Activated naive CD4-positive, alpha-beta T cell (primary cell): ENCODE measurements at places on chromosomes 11 and 22.
A peak's percentile ranks its signal among the peaks of the same experiment; 100 is the strongest.

DNA sequence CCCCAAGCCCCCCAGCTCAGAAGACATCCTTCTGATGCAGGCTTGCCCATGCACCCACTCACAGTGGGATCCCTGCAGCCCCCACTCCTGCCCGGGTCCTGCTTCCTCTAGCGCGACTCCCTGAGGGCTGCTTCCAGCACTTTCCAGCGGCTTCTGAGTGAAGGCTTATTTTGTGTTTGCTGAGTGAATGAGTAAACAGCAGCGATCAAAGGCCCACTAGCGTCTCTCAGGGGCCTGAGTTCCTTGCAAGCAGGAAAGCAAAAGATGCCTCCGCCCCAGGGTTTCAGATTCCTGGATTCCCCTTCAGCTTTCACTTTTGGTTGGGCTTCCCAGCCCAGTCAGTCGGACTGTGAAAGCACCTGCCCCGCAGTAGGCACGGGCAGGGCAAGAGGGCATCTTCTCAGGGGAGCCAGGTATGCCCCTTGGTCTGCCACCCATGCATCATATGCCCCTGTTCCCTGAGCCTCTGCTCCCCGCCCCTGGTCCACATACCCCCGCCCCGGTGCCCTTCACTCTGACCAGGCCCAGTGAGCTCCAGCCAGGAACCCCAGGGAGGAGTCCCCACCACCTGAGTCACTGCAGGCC is 9.2 kb downstream of the FADD start:
- DNase-seq, result no peak

- no peak for DNase-seq
Measured at GRCh38 chr22:29302681-29303465, 3.6 kb upstream of the GAS2L1 start.

- no peak for DNase-seq
Measured at GRCh38 chr22:46428602-46429324, 93.2 kb downstream of the TRMU start.

DNA sequence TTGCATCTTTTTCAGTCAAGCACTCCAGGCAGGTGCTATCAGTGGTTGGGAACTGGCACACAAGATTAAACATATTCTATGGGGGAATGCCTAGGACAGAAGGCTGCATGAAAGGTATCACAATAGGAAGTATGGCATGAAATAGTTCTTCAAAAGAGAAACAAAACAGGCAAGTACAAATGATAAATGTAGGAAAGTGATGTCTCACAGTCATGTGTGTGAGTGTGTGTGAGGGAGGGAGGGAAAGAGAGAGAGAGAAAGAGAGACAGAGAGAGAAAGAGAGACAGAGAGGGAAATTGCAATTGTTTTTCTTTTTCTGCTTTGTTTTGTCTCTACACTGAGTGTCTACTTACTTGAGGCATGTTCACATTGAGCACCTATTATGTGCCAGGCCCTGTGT is 456.3 kb downstream of the MIAT start:
- no peak for DNase-seq

DNA sequence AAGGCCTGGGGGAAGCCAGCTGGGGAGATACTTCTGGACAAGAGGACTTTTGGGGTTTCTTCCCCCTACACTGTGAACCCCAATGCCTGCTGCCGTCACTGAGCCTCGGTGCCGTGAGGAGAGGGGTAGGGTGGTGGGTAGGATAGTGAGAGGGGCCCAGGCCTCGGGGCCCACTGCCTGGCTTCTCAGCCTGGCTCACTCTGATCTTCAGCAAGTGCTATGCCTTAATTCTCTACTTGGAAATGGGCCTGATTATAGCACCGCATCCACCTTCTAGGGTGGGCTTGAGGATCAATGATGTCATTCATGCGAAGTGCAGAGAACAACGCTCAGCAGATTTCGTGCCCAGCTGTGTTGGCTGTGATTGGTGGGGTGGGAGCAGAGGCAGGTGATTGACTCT is 76.7 kb upstream of the NECTIN1 start:
- no peak for DNase-seq

GRCh38 chr22:37696657-37697537 is at the start of gene TRIOBP:
Gene TRIOBP (plus strand): TSS chr22:37697048. CDS start chr22:37701366, 4,318 bp downstream.
- peak; percentile 78 for DNase-seq

GRCh38 chr22:19109198-19110063 is 12.8 kb downstream of the DGCR2 start:
- DNase-seq, result peak; percentile 21

- DNase-seq, result no peak
Measured at GRCh38 chr11:34064291-34064690, 12.8 kb downstream of the CAPRIN1 start.

DNA sequence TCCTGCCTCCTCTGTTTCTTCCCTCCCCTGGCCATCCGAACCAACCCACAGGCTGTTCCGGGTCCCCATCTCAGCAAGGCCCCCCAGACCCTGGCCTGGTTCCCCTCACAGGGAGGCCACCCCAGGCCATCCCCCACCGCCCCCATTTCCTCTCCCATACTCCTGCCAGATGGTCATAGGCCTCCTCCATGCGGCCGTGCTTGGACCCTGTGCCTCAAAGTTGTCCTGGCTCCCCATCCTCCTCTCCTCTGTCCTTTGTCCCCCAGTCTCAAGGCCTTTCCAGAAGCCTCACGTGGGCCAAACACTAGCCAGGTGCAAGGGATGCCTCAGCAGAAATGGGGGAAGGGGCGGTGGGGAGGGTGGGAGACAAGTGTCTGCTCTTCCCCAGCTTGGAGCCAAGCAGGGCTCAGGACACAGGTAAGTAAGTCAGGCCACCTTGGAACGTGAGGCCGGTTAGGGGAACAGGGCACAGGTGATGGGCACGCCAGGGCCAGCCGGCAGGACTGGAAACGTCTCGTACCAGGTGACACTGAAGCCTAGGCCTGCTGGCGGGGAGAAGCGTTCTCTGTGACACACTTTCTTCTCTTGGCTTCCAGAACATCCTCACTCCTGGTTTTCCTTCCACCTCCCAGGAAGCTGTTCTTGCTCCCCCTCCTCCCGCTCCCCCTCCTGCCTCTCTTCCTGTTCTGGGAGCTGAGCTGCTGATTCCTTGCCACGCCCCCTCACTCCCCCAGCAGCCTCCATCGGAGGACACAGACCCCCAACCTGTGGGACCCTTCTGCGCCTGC is 31.5 kb upstream of the SLC22A12 start:
- no peak for DNase-seq

DNA sequence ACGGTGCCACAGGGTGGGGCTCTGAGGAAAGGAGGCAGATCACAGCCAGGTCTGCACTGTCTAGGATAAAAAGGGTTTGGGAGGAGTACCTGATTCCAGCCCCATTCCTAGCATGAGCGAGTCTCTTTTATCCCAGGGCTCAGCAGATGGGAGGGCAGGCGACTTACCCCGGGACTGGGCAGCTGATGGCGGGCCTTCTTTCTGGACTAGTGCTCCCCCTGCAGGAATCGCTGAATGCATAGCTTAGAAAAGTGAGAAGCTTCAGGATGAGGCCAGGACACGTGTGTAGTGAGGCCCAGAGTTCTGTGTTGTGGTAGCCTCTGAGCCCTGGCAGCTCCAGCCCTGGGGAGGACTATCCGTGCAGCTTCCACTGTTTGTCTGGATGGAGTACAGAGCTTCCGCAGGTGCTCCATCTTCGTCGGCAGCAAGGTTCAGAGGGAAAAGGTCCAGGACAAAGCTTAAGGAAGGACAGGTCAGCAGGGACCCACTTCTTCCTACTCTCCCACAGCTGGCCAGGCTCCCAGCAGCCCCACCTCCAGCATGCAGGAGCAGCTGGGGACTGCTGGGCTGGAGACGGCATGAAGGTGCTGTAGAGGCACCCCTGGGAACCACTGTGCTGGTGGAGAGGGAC is 30.4 kb downstream of the COMMD9 start:
- DNase-seq, result no peak

GRCh38 chr22:19149991-19150390 is at the start of gene GSC2:
Gene GSC2 (minus strand): TSS chr22:19150292. CDS start chr22:19150283, 9 bp downstream.
- no peak for DNase-seq

DNA sequence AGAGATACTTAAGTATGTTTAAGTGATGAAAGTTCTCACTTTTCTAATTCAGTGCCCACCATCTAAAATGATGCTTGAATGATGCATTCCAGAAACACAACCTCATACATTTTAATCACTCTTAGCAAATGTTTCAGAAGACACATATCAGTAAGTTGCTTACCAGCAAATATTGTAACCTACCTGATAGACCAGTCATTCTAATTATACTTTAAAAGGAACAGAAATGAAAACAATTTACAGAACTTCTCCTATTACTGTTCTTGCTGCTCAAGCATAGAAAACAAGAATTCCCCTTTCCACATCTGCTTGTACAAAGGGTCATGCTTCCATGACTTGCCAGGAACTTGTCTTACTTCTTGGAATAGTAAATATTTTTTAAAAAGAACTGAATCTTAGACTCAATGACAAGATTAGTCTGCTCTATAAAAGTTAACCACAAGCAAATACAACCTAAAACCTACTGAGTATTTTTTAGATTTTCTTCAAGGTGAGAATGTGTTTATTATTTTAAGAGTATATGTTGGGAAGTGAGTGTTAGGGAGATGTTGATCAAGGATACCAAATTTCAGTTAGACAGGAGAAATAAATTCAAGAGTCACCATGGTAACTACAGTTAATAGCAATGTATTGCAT is 82.0 kb upstream of the SC5D start:
- DNase-seq, result no peak

DNA sequence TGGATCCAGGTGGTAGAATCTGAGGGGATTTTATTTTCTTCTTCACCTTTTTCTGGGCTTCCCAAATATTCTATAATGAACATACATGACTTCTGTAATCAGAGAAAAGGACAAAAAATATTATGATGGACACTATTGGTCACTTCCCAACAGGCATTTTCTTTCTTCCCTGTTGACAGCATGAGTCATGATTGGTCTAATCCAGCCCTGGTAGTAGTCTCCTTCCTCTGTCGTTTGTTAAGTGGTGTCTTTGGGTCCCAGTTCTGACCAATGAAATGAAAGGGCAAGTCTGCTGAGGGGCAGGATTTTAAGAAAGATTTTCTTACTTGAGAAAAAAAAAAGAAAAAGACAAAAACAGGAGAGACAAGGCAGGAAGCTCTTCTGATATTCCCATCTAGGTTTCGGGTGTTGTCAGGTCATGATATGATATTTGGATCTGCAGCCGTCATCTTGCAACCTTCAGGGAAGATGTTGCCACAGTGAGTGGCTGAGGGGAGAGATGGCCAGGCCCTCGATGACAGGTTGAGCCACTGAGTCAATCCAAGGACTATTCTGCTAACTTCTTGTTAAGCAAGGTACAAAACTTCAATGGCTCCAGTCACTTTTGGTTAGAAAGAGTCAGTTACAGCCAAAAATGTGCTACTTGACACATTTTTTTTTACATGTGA is 23.3 kb upstream of the PLEKHB1 start:
- DNase-seq, result no peak

- DNase-seq, result no peak
Measured at GRCh38 chr11:67496113-67496512, 9.1 kb downstream of the PITPNM1 start.

- no peak for DNase-seq
Measured at GRCh38 chr11:122717264-122717867, 61.8 kb downstream of the UBASH3B start.

GRCh38 chr22:20223421-20224255 is 44.5 kb downstream of the RTN4R start:
- DNase-seq, result no peak

- DNase-seq, result no peak
Measured at GRCh38 chr22:30186041-30186440, 60.5 kb downstream of the LIF start.

DNA sequence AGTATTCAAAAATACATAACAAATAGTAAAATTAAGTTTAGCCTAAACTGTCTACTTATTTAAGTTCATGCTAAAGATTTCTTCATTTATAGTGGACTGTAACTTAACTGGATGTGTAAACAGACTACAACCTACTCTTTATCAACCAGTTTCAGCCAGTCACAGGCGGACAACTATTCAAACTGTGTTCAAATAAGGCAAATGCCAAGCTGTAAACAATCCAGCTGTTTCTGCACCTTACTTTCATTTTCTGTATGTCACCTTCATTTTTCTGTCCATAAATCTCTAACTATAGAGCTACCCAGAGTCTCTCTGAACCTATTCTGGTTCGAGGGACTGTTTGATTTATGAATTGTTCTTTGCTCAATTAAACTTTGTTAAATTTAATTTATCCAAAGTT is 992.8 kb downstream of the DLG2 start:
- DNase-seq, result no peak

DNA sequence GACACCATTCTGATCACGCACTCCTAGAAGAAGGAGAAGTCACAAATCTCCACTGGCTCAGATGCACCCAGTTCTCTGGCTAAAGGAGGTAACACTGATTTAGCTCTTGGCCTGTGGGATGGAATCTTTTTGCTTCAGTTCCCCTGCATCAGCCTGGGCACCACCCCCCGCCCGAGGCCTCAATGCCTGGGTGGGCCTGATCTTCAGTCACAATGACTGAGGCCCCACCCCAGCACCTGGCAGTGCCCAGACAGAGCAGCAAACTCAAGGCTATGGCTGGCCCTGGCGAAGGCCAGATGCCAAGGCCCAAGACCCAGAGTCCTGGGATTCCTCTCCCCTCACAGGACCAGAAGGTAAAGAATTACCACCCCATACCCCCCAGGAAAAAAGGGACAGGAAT is 5.0 kb downstream of the CYB561A3 start:
- no peak for DNase-seq

DNA sequence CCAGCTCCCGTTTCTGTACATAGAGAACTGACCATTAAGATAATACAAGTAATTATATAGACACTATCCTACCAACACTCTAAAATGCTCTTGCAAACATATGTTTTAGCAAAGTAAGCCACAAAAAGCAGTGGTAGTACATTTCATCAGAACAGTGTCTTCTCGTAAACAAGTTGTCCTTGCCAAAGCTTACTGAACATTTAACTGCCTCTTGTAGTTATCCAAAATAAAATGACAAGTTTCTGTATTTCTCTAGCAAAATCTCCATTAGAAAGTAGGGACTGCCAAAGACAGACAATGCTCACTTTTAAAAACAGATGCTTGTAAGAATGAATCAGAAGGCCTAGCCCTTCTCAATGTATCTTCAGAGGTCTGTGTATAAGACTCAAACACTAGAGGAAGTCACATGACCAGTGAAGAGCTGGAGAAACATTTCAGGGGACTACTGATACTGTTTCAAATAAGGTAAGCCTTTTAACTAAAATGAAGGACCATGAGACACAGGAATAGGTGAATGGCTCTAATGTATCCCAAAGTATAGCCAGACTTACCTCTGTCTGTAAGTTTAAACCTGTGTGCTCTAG is 7.8 kb upstream of the ZC3H12C start:
- DNase-seq, result no peak

- DNase-seq, result no peak
Measured at GRCh38 chr11:2248762-2249161, 21.6 kb downstream of the ASCL2 start.

DNA sequence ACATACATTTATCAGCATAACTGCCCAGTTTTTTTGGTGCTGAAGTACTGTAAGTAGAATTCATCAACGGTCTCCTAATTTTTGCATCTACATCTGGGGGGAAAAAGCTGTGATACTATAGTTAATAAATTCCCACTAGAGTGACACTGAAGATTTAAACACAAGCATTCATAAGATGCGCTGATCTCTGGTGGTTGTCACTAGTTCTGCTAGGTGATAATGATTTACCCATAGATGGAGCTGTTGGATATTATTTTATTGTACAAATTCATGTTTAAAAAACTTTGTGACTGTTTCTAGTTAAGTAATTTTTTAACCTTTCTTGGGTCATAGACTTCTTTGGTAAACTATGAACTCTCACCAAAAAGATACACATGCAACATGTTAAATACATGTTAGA is 106.6 kb downstream of the EMSY start:
- DNase-seq, result no peak
